ENCODE measurements at places on chromosomes 6 and 20. TPM values are rescaled to one million over a fixed set of nuclear protein-coding genes. Genes with fewer than 3 reads are reported as not detected.

DNA sequence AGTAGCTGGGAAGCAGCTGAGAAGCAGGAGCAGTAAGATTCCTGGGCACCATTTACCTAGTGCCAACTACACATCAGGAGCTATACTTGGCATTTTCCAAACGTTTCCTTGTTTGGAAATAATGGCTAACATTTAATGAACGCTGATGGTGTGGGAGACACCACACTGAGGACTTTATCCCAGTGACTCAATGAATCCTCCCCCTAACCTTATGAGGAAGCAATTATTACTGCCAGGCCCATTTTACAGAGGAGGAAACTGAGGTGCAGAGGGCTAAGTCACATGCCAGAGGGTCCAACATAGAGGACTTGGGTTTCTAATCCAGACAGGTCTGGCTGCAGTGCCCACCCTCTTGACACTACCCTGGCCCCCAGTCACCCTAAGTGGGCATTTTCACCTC, 6.1 kb downstream of the PTGIS start:
- no peak for DNase-seq

GRCh38 chr20:50980071-50980681, 21.6 kb downstream of the MOCS3 start:
- peak; percentile 100 for DNase-seq

DNA sequence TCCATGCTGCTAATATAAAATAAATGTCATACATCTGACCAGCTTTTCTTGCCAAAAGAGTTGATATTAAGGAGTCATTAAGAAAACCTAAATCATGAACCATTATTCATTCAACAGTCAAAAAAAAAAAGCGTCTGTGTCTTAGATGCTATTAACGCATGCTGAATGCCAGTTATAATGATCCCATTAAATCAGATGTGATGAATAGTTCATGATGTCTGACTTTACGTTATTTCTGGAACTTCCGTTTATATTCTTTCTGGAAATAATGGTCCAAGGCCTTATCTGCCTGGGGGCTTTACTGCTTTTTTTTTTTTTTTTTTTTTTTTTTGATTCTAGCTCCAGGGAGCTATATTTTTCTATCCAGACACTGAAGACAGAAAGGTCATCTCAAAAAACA, 877.1 kb downstream of the HACE1 start:
- no peak for DNase-seq

DNA sequence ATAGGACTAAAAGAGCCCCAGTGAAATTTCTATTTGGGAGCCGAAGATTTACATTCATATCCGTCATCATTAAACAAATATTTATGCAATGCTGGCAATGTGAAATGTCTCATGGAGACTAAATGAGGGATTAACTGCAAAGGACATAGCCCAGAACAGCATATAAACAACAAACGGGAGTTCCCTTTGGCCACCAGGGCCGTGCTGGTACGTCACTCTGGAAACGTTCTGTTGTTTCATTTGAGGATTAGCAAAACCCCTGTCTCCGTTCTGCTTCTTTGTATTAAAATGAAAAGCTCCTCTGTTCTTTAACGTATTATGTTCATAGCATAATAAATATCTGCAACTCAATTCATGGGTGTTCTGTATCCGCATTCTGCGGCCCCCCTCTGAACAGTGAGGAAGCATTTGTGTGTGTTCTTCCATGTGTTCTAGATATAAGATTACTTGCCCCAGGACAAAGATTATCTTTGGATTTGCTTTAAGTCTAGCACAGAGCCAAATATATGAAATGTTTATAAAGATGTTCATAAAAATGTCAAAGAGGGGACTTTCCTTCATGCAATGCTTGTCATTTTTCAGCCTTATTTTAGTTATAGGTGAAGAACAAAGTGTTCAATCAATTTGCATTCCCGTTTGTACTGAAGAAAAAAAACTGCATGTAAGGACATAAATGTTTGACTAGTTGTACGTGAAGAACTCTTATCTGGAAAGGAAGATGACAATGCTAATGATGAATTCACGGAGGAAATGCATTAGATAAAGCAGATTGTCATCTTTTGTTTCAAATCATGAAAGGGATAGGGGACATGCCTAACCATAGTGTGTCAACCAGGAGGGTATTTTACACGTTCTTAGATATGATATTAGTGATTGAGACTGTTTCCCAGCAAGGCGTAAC, 90.0 kb upstream of the TNFAIP3 start:
- DNase-seq: peak; percentile 70

Gene MYLK4
- total RNA-seq: 0.11 TPM

Gene RTN4IP1
- 8.6 TPM for total RNA-seq

Gene RSPO3
- not detected for total RNA-seq

Gene ATG5
- total RNA-seq: 38.8 TPM

All from PC-3 (cell line).